ENCODE measurements at places on chromosomes 6 and 20. TPM values are rescaled to one million over a fixed set of nuclear protein-coding genes. Genes with fewer than 3 reads are reported as not detected.

WDR27 gene
- 13.7 TPM for total RNA-seq

TRIM10 gene
- not detected for total RNA-seq

KHDC1L gene
- total RNA-seq: not detected

NRSN1 gene
- under 0.01 TPM for total RNA-seq

EYA4 gene
- 13.1 TPM for total RNA-seq

SLPI gene
- 2.8 TPM for total RNA-seq

DSP gene
- 0.16 TPM for total RNA-seq

KIAA1755 gene
- total RNA-seq: 3.3 TPM

METTL24 gene
- total RNA-seq: 0.16 TPM

RAET1G gene
- total RNA-seq: 10.5 TPM

KCNK16 gene
- not detected for total RNA-seq

ZNF512B gene
- total RNA-seq: 5.2 TPM

RIMS1 gene
- 0.16 TPM for total RNA-seq

UBE2C gene
- 3.9 TPM for total RNA-seq

SPATS1 gene
- total RNA-seq: not detected

BCAS4 gene
- 15.5 TPM for total RNA-seq

TBXT gene
- total RNA-seq: not detected

RRAGD gene
- total RNA-seq: 0.09 TPM

L3MBTL3 gene
- total RNA-seq: 12.3 TPM

ASIP gene
- total RNA-seq: not detected

CYP21A2 gene
- under 0.01 TPM for total RNA-seq

CLPSL2 gene
- not detected for total RNA-seq

WFDC5 gene
- not detected for total RNA-seq

IL20RA gene
- total RNA-seq: 0.17 TPM

HUS1B gene
- 0.43 TPM for total RNA-seq

MPIG6B gene
- total RNA-seq: not detected

PGK2 gene
- not detected for total RNA-seq

PDSS2 gene
- 8.8 TPM for total RNA-seq

NEURL2 gene
- 4.7 TPM for total RNA-seq

GRIK2 gene
- total RNA-seq: not detected

PROKR2 gene
- total RNA-seq: not detected

RAB44 gene
- under 0.01 TPM for total RNA-seq

OPRL1 gene
- 2.2 TPM for total RNA-seq

PLCB4 gene
- 8.2 TPM for total RNA-seq

NR2E1 gene
- total RNA-seq: not detected

LPA gene
- not detected for total RNA-seq

FUT9 gene
- total RNA-seq: not detected

HDGFL1 gene
- total RNA-seq: not detected

IRF4 gene
- 0.63 TPM for total RNA-seq

SIRT5 gene
- 4.8 TPM for total RNA-seq

PYGB gene
- 119 TPM for total RNA-seq

XKR7 gene
- total RNA-seq: not detected

PDYN gene
- not detected for total RNA-seq

FRK gene
- total RNA-seq: 1.7 TPM

ZFP57 gene
- total RNA-seq: 2.8 TPM

RAET1L gene
- not detected for total RNA-seq

TFAP2A gene
- total RNA-seq: not detected

BMP2 gene
- 2.2 TPM for total RNA-seq

TRIM31 gene
- not detected for total RNA-seq

SUMO4 gene
- 1.6 TPM for total RNA-seq

CLPSL1 gene
- total RNA-seq: not detected

PCK1 gene
- total RNA-seq: not detected

NT5E gene
- total RNA-seq: 331 TPM

FAXC gene
- total RNA-seq: 0.26 TPM

HLA-A gene
- total RNA-seq: 288 TPM

EFCAB8 gene
- total RNA-seq: under 0.01 TPM

CEP162 gene
- 6.4 TPM for total RNA-seq

TBX18 gene
- 8.2 TPM for total RNA-seq

ZNF133 gene
- total RNA-seq: 25.8 TPM

MCHR2 gene
- total RNA-seq: not detected
